ENCODE measurements at places on chromosomes 1 and 21.

GRCh38 chr1:183219616-183220009 is 33.5 kb downstream of the LAMC2 start:
- no peak for DNase-seq

DNA sequence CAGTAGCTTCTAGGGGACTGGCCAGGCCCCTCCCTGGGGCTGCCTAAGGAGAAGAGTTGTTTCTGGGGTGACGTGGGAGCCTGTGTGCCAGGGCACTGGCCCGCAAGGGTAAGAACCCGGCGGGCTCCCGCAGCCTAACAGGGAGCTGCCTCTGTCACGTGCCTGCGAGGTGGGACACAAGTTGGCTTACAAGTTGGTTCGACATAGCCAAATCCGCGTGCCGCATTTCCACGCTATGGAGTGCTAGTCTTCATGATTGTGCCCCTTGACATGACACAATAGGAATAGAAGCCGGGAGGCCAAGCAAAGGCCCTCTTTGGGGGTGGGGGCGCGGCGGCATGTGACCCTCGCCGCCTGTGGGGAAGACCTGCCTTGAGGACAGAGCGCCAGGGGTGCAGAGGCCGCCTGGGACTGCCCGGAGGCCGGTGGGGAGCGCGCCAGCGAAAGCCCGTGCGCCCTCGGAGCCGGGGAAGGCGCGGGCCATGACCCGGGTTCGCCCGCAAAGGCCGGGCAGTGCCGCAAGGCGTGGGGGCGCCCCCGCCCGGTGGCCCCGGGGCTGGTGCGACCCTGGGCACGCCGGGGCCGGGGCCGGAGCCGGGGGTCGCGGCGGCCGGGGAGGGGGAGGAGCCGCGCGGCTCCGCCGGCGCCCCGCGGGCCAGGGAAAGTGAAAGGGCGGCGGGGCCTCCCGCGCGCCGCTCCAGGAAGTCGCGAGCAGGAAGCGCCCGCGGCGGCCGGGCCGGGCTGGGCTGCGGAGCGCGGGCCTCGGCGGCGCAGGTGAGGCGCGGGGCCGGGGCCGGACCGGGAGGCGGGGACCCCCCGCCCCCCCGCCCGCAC is at the start of gene SLC37A1:
Gene SLC37A1 (plus strand): TSS at position 702 of the 834 bp plus-strand sequence. CDS start 4,603 bp downstream, outside the sequence.
- no peak for DNase-seq

DNA sequence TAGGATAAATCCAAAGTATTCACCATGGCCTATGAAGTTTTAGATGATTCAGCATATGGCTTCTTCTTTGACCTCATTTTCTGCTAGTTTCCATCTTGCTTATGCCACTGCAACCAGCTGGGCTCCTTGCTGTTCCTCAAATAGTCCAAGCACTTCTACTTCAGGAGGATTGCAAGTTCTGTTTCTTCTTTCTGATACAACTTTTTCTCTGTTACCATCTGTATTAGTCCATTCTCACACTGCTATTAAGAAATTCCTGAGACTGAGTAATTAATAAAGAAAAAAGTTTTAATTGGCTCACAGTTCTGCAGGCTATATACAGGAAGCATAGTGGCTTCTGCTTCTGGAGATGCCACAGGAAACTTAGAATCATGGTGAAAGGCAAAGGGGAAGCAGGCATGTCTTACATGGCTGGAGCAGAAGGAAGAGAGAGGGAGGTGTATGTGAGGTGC is 20.3 kb downstream of the PTGS2 start:
- no peak for DNase-seq

GRCh38 chr1:152182944-152183361 is 23.9 kb upstream of the RPTN start:
- DNase-seq, result no peak

GRCh38 chr1:88150330-88150729 is 533.7 kb upstream of the PKN2 start:
- no peak for DNase-seq

- no peak for DNase-seq
These were observed 415.1 kb downstream of the LRRIQ3 start for GRCh38 chr1:73782901-73783300.

DNA sequence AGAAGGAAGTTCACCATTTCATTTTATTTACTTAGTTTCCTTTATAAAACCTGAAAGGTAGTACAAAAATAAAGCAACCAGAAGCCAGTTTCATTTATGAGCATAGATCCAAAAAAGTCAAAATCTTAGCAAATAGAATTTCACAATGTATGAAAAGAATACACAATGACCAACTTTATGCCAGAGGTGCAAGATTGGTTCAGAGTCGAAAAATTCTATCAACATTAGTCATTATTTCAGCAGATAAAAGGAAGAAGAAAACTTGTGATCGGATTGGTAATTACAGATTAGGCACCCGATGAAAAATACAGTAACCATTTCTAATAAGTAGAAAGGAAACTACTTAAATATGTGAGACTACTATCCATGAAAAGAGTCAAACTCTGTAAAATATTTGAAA is 89.1 kb downstream of the ITSN1 start:
- DNase-seq, result no peak

GRCh38 chr1:203547771-203548421 is 53.9 kb downstream of the OPTC start:
- DNase-seq, result no peak

DNA sequence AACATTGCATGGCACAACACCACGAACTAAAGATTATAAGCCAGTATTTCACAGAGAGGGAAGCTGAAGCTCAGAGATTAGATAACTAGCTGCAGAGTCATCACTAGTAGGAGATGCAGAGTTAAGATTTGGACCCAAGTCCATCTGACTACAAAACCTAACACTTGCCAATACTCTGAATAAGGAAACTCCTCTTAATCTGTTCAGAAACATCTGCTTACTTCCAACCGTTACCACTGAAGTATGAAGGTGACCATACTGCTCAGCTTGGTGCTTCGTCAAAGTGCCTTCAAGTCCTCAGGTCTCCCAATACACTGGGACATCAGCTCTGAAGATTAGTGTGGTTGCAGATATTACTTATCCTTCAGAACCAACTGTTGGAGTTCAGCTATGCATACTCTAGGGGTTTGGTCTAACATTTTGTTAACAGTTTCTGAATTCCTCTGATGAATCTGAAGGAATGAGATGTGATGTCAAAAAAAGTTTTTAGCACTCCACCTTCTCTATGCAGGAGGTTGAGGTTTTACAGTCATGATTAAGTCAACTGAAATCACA is 179.6 kb downstream of the TPR start:
- no peak for DNase-seq

GRCh38 chr21:25890001-25890400 is 155.2 kb downstream of the GABPA start:
- no peak for DNase-seq

GRCh38 chr1:231887866-231888265 is 261.3 kb downstream of the DISC1 start:
- no peak for DNase-seq

DNA sequence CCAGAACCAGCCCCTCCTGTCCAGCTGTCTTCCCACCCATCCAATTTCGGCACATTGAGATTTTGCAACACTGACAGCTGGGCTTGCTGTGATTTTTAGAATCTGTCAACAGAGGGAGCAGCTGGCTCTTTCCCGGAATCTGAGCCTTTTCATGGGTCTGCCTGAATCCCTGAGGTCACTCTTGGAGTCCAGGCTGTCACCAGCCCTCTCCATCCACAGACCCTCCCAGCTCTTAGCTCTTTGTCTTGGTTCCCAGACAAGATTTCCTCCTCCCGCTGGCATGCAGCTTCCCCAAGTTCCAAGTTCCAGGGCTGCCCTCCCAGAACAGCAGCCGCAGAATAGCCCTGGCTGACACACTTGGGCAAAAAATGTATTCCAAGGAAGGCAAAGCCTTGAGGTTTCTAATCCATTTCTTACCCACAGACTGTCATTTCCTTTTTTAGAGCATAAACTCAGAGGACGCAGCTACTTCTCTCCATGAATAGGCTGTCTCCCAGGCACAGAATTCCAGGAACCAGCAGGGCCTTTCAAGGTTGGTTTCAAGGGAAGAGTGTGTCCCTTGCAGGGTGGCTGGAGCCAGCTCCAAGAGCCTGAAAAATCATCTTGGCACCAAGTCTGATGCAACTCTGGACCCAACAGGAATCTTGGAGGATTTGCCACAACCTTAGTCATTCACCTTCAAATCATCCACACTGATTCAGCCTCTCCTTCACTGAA is 7.1 kb upstream of the TMEM61 start:
- no peak for DNase-seq

GRCh38 chr1:203058676-203058935 is 27.2 kb downstream of the MYOG start:
- DNase-seq, result no peak

- no peak for DNase-seq
These were observed 37.3 kb downstream of the CAMK2N1 start for GRCh38 chr1:20448671-20449071.

- no peak for DNase-seq
These were observed 771.1 kb upstream of the ADGRL4 start for GRCh38 chr1:79777481-79778219.

DNA sequence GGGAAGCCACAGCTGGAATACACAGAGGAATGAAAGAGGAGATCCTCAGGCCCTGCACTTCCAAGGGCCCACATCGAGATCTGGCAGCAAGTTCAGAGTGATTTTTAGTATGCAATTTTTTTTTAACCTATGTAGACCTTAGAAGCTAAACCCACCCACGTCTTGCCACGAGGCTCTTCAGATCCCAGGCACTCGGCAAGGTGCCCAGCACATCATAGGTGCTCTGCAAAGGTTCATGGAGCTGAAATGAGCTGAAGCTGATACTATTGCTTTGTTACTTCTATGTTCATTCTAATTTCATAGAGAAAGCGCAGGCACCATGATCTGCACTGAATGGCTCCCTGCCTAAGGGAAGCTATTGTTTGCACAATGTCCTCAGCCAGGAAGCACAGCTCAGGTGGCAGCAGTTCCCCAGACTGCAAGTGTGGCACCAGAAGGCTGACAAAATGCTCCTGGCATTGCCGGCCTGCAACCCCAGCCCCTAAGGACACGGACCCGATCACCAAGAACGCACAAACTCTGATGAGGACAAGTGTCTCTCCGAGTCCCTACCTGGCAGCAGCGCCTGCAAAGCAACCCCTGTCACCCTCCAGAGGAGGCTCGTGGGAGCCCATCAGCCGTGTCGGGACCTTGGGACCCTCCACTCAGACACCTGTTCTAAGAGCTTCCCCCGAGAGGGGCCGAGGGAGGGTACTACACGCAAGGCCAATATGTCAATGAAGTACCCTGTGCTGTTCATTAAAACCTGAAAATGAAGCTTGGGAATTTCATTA is 264.2 kb downstream of the NPHP4 start:
- no peak for DNase-seq

DNA sequence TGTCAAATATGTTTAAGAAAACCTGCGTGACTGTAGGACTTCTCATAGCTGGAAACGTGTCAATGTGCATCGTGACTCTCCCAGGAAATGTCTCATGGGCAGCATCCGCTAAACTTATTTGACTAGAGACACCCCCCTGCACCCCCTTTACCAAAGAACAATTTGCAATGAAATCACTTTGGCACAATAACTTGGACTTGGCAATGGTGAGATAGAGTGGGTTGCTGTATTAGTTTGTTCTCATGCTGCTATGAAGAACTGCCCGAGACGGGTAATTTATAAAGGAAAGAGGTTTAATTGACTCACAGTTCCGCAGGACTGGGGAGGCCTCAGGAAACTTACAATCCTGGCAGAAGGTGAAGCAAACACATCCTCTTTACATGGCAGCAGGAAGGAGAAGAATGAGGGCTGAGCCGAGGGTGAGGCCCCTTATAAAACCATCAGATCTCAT is 13.8 kb downstream of the CLDN14 start:
- DNase-seq, result no peak

DNA sequence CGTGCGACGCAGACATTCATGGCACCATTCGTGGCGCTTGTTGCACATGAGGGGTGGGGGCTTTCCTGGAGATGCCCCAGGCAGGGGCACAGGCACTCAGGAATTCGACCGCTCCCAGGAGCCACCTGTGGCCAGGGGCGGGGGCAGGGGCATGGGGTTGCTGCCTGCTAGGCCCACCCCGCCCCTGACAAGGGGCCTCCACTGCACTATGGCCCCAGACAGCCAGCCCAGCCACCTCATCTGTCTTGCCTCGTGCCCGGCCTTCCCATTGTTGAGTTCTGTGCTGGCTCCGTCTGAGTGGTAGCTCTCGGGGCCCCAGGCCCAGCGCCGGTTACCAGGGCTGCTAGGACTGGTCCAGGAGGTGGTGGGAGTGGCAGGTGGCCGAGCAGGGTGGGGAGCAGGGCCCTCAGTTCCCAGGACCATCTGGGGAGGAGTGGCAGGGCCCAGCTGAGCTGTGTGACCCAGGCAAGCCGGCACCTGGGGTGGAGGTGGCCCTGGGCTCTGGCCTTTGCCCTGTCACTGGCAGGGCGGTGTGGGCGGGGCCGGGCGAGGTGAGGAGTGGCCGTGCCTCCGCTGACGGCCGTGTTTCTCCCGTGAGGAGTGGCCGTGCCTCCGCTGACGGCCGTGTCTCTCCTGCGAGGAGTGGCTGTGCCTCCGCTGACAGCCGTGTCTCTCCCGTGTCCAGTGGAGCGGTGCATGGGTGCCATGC is 1.9 kb downstream of the PLCH2 start:
- no peak for DNase-seq

DNA sequence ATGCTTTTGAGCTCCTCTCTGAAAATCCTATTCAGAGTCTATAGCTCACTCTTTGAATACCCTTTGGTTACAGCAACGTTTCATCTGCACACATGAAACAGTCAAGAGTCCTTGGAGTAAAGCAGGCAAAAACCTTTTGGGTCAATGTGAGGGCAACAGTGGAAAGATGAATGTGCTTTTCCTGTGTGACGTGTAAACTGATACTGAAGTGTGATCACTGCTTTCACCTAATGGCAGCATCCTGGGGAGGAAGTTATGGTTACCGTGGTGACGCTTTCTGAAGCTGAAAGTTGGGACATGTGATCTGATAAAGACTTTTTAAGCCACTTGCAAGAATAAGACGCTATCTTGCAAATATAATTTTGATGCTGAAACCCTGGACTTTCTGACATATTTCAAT is 160.0 kb downstream of the SEC16B start:
- DNase-seq, result no peak

GRCh38 chr21:43871487-43871886 is 6.5 kb downstream of the AGPAT3 start:
- no peak for DNase-seq

- no peak for DNase-seq
These were observed 17.7 kb downstream of the NMNAT1 start for GRCh38 chr1:9960706-9961562.

GRCh38 chr1:205677167-205677566 is 3.1 kb downstream of the SLC45A3 start:
- DNase-seq, result no peak

DNA sequence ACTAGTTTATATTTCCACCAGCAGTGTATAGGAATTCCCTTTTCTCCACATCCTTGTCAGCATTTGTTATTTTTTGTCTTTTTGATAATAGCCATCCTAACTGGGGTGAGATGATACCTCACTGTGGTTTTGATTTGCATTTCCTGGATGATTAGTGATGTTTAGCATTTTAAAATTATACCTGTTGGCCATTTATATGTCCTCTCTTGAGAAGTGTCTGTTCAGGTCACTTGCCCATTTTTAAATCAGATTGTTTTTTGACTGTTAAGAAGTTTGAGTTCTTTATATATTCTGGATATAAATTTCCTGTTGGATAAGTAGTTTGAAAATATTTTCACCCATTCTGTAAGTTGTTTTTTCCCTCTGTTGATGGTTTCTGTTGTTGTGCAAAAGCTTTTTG is 31.0 kb upstream of the PM20D1 start:
- DNase-seq, result no peak

GRCh38 chr1:84996846-84997666 is at the start of gene MCOLN2:
Gene MCOLN2, minus strand, starts transcription at chr1:84997113. Its CDS starts 241 bp downstream, at chr1:84996872.
- no peak for DNase-seq

GRCh38 chr1:171566467-171566866 is 55.6 kb upstream of the MYOCOS start:
- no peak for DNase-seq
